ENCODE measurements at places on chromosomes 13 and 19. TPM values are rescaled to one million over a fixed set of nuclear protein-coding genes. Genes with fewer than 3 reads are reported as not detected.
A peak's percentile ranks its signal among the peaks of the same experiment; 100 is the strongest.

GRCh38 chr19:18290302-18291018 lies 9.0 kb upstream of the JUND start:
- no peak for DNase-seq

DNA sequence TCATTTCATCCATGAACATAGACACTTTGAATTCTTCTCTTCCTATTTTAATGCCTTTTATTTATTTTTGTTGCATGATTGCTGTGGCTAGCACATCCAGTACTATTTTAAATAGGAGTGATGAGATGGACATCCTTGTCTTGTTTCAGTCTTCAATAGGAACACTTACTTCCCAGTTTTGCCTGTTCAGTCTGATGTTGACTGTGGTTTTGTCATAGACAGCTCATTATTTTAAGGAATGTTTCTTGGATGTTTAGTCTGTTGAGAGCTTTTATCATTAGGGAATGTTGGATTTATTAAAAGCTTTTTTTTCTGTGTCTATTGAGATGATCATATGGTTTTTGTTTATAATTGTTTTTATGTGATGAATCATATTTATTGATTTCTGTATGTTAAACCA lies 586.6 kb downstream of the SLITRK1 start:
- DNase-seq, result no peak

- no peak for DNase-seq
Observed at GRCh38 chr19:33535226-33535625, 13.6 kb upstream of the PEPD start.

DNA sequence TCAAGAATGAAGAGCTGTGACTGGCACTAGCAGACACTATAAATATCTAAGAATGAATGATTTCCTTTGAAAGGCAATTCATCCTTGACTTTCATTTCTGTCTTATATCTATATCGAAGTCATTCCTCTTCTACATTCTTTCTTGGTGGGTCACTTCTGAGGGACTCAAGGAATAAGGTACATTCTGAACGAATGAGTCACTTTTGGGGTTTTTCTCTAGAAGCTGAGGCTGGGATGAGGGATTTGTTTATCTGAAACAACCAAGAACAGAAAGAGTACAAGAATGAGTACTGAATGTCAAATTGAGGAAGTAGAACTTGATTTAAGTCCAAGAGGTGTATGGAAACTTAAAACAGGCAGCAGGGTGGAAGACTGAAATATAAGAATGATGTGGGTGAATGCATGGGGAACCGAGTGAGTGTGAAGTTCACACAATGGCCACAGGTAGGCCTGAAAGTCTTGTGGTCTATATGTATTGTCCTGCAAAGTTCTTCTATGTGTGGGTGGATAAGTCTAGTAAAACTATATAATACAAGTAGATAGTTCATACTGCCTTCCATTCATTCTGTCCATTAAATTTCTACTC lies 343.9 kb downstream of the OXGR1 start:
- peak; percentile 58 for DNase-seq

DNA sequence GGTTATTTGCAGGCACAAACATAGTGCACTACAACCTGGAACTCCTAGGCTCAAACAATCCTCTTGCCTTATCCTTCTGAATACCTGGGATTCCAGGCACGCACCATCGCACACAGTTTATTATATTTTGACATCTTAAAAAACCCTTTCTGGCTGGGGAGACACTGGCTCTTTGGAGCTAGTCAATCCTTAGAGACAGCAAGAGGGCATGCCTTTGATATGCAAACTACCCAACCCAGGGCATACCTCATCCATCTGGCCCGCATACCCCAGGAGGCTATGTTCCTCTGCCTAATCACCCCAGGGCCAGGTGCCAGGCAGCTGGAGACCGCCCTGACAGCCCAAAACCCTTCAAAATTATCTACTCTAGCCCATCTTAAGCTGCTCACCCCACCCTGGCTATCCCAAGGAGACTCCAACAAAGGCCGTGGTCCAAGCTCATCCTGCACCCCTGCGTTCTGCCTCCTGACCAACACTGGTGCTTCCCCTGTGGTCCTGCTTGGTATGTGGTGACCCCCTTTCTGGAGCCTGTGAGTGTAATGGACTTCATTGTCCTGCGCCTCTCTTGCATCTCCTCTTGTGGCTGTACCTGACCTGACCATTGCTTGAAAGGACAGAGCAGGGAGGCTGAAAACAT lies 86.4 kb downstream of the RGCC start:
- DNase-seq, result no peak

- DNase-seq, result peak; percentile 79
Observed at GRCh38 chr13:98869408-98870090, 108.3 kb downstream of the DOCK9 start.

DNA sequence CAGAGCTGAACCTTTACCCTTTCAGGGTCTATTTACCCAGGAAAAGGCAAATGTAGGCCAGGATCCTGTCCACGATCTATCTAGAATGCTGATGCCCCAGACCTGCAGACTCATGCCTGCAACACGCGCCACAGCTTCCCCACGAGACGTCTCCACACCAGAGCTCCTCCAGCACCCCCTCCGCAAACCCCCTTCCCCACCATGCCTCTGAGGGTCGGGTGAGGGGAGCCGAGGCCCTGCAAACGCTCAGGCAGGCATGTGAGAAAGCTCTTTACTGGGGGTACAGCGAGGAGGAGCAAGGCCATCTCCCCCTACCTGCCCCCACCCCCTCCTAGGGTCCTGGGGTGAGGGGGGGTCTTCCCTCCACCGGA lies 8.9 kb downstream of the DYRK1B start:
- DNase-seq, result no peak

- peak; percentile 52 for DNase-seq
Observed at GRCh38 chr19:12293777-12294248, 870 bp downstream of the ZNF44 start.

DNA sequence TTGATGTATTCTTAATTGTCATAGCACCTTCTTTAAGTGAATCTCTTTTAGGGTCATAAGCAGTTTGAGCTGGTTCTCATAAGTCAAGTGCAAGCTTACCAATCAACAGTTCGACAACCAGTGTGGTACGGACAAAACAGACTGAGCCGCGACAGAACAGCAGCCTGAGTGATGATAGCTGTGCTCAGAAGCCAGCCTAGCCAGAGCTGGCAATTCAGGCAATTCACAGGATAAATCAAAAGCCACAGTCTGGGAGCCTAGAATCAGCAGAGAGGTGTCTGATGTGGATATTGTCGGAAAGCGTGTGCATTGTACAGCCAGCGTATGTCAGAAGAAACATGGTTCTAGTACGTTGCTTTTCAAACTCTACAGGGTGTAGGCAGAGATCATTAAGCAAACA lies 14.9 kb downstream of the UBE2L5 start:
- DNase-seq, result no peak

DNA sequence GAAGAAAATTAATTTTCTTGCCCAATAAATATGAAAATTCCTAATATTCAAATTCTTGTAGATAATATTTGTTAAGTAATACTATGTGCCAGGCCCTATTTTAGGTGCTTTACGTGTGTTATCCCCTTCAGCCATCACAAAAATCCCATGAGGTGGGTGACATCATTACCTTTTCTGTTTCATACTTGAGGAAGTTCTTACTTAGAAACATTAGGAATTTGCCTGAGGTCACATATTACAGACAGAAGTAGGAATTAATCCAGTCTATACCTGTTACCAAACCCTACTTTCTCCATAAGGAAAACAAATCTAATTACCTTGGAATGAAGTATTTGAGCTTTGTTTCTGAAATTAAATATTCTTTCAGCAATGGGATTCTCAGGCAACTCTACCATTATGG lies 336.1 kb downstream of the GPC6 start:
- DNase-seq, result no peak

DNA sequence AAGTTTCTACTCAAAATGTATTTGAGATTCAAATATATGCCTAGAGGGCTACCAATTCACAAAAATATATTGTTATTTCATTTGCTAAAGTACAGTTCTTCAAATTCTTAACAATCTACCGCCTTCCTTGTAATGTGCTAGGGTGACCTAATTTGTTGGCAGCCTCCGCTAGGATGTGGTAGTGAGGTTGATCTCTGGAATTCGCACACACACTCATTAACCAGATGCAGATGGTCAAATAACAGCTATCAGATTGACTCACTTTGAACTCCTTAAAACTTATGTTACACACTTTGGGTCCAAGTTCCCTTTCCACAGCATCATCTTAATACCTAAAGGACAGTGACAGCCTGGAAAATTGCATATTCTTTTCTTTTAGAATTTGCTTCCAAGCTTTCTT lies 367.3 kb downstream of the DCT start:
- no peak for DNase-seq

- no peak for DNase-seq
Observed at GRCh38 chr13:70370924-70371323, 262.7 kb upstream of the KLHL1 start.

GRCh38 chr13:24574847-24575246 lies 62.3 kb upstream of the PARP4 start:
- no peak for DNase-seq

- peak; percentile 17 for DNase-seq
Observed at GRCh38 chr13:41492432-41493260, 35.3 kb downstream of the RGCC start.

DNA sequence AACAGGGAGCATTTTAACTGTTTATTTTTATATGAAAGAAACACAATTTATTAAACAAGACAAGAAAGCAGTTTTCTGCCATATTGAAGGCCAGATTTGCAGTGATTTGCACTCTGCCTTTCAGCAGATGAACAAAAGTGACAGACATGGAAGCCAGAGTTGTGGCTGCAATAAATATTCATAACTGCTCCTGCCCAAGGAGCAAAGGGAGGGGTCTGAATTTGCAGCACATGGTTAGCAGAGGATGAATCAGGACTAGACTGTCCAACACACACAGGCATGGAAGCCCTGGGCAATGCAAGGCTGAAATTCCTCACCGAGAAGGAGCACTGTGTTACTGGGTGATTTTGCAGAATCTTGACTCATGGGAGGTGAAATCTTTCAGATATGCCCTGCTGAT lies 418.2 kb downstream of the DCT start:
- DNase-seq, result no peak

- peak; percentile 89 for DNase-seq
Observed at GRCh38 chr19:58002384-58003173, at the start of gene ZNF606. ZNF606 (minus strand) TSS chr19:58002820; CDS start chr19:58001319, 1,501 bp downstream.

GRCh38 chr19:36255316-36255715 lies 40.4 kb downstream of the ZNF146 start:
- no peak for DNase-seq

GRCh38 chr13:100213576-100213975 lies 124.7 kb downstream of the PCCA start:
- no peak for DNase-seq

- no peak for DNase-seq
Observed at GRCh38 chr13:52983836-52984235, 44.8 kb upstream of the OLFM4 start.

DNA sequence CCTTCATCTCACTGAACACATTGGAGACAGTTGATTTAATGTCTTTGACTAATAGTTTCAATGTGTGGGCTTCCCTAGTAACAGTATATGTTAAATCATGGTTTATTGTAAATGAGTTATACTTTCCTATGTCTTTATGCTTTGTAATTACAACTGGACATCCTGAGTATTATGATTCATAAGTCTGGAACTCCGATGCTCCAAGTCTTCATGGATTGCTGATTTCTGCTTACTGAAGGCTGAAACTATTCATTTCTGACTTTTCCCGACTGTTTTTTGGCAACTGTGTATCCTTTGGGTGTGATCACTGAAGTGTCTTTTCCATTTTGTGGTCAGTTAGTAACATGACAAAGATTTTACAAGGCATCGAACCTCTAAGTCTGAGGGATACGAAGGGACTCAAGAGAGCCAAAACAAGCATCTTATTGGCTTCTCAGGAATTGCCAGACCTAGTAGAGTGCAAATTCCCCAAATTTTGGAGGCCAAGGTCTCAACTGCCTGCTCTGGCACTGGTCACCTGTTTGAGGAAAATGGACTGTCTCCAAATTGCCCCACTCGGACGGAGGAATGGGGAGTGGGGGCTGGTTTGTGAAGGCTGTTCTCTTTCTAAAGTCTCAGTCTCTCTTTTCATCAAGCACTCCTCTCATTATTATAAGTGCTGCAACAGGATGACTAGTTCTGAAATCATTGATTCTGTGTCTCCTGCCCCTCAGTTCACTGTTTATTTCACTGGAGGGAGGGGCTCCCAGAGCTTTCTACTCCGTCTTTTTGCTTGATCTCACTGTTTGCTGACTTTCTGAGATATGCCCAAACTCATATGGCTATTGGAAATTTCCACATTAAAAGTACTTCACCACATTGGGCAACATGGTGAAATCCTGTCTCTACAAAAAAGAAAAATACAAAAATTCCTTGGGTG lies 20.2 kb upstream of the CD70 start:
- DNase-seq, result peak; percentile 84

KASH5 gene
- not detected for total RNA-seq

NLRP5 gene
- total RNA-seq, result not detected

ZNF177 gene
- total RNA-seq, result 0.42 TPM

TLE5 gene
- total RNA-seq, result 394 TPM

PLIN5 gene
- total RNA-seq, result not detected

CEACAM7 gene
- total RNA-seq, result not detected

NANOS3 gene
- 4.4 TPM for total RNA-seq

OR7C1 gene
- not detected for total RNA-seq

Measured in endothelial cell of umbilical vein (primary cell).